ENCODE measurements at places on chromosomes 13 and 19. TPM values are rescaled to one million over a fixed set of nuclear protein-coding genes. Genes with fewer than 3 reads are reported as not detected.

The CGB5 gene
- not detected for total RNA-seq

The EID2B gene
- total RNA-seq = 8.3 TPM

The TTC9B gene
- total RNA-seq = not detected

The PINLYP gene
- total RNA-seq = 7.3 TPM

The SIGLEC6 gene
- 2.5 TPM for total RNA-seq

The SIGLEC5 gene
- total RNA-seq = not detected

The HRC gene
- 1.1 TPM for total RNA-seq

The ARRDC2 gene
- total RNA-seq = 31.9 TPM

The ABCC4 gene
- 6.8 TPM for total RNA-seq

The ZNF229 gene
- total RNA-seq = 4.3 TPM

The POLR1G gene
- total RNA-seq = 10.7 TPM

The RNASEH2A gene
- total RNA-seq = 2.0 TPM

The SAFB gene
- 72.9 TPM for total RNA-seq

The PLIN5 gene
- total RNA-seq = 15.3 TPM

The FCER2 gene
- total RNA-seq = 1.2 TPM

The URAD gene
- not detected for total RNA-seq

The PSG6 gene
- not detected for total RNA-seq

The RXFP2 gene
- not detected for total RNA-seq

The RCBTB2 gene
- total RNA-seq = 16.2 TPM

The ZNF491 gene
- 3.7 TPM for total RNA-seq

The KIR2DL4 gene
- not detected for total RNA-seq

The NPAS1 gene
- 0.85 TPM for total RNA-seq

The DDA1 gene
- 26.1 TPM for total RNA-seq

The FOSB gene
- total RNA-seq = 38.0 TPM

The SERPINE3 gene
- 0.78 TPM for total RNA-seq

The RUBCNL gene
- total RNA-seq = 6.8 TPM

The TMEM86B gene
- total RNA-seq = not detected

The RAB3A gene
- total RNA-seq = 0.92 TPM

The PEAK3 gene
- total RNA-seq = 0.27 TPM

The TEX26 gene
- total RNA-seq = 0.27 TPM

The CBARP gene
- total RNA-seq = 0.73 TPM

The UPK1A gene
- not detected for total RNA-seq

The CYP4F3 gene
- 0.08 TPM for total RNA-seq

The BST2 gene
- total RNA-seq = 36.6 TPM

The POLD1 gene
- 7.2 TPM for total RNA-seq

The LRG1 gene
- total RNA-seq = not detected

The PSG3 gene
- not detected for total RNA-seq

The PRSS57 gene
- not detected for total RNA-seq

The DIAPH3 gene
- 1.7 TPM for total RNA-seq

The SIGLEC7 gene
- 0.46 TPM for total RNA-seq

The KCNJ14 gene
- 0.42 TPM for total RNA-seq

The SLC44A2 gene
- 43.6 TPM for total RNA-seq

The CYP4F8 gene
- not detected for total RNA-seq

The SPTBN4 gene
- total RNA-seq = 5.5 TPM

The KLHL26 gene
- total RNA-seq = 13.5 TPM

All from gastroesophageal sphincter (tissue), 4 donors.